Motor neuron (in vitro differentiated cells): ENCODE measurements at places on chromosomes 6 and 20. TPM values are rescaled to one million over a fixed set of nuclear protein-coding genes. Genes with fewer than 3 reads are reported as not detected.

DNA sequence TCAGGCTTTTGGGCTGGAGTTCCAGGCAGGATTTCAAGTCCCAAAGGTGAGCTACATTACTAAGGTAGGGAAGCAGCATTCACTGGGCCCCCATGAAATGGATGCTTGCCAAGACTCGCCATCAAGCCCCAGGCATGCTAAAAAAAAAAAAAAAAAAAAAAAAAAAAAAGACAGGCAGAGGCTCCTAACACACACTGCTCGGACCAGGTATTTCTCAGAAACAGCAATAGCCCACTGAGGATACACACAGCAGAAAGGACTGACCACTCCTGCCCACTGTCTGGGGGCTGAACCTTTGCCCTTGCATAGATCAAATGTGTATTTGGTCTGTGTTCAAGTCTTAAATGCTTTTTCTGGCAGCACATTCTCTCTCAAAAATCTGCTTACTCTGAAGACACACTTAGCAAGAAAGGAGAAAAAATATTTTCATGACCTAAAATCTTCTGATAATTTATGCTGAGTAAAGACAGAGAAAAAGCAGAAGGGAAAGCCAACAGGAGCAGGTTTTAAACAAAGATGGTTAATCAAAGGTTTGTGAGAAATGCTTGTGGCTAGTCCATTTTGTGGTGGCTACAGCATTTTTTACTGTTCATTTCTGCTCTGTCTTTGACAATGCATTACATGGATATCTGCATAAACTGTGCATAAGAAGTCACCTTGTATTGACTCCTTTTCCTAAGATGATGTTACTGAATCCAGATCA, 37.9 kb upstream of the BEND6 start:
- ATAC-seq, result no peak

DNA sequence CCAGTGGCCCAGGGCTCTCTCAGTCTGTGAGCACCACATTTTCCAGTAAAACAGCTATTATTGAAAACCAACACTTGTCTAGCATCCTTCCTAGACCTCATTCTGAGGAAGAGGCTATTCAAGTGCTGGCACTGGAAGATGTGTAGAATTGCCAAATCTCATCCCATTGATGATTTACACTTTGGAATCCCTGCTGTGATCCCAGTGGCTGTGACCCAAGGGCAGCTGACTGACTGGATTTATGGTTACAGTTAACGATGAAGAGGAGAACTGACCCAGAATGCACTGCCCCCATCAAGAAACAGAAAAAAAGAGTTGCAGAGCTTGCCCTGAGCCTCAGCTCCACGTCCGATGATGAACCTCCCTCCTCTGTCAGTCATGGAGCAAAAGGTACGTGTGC, 2.4 kb downstream of the CMTR1 start:
- no peak for ATAC-seq

DNA sequence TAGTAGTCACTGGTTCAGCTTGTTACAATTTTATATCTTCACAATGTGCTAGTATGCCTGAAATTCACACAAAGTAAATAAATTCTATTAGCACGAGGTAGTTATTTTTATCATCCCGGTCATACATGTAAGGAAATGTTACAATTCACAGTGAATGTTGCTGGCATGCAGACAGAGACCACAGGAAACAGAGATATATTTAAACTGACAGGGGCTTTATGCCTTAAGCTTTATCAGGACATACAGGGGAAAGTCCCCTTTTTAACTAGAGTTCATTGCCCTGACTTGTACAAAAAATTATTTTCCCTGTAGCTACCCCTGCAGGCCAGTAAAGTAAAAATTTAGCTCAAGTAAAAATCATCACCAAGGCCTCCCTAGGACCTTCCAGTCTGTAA, 712.0 kb upstream of the NRSN1 start:
- no peak for ATAC-seq

SMLR1 gene
- 0.11 and 0.31 TPM in 2 replicates for total RNA-seq

- no peak for ATAC-seq
These were observed 392.2 kb downstream of the C6orf118 start for GRCh38 chr6:164917211-164917610.

SLC35D3 gene
- not detected in 2 replicates for total RNA-seq

- ATAC-seq, result peak; percentile 62
These were observed 51.3 kb upstream of the REV3L start for GRCh38 chr6:111534231-111534751.

TFAP2D gene
- total RNA-seq, result 0.20 and 0.32 TPM in 2 replicates

DNA sequence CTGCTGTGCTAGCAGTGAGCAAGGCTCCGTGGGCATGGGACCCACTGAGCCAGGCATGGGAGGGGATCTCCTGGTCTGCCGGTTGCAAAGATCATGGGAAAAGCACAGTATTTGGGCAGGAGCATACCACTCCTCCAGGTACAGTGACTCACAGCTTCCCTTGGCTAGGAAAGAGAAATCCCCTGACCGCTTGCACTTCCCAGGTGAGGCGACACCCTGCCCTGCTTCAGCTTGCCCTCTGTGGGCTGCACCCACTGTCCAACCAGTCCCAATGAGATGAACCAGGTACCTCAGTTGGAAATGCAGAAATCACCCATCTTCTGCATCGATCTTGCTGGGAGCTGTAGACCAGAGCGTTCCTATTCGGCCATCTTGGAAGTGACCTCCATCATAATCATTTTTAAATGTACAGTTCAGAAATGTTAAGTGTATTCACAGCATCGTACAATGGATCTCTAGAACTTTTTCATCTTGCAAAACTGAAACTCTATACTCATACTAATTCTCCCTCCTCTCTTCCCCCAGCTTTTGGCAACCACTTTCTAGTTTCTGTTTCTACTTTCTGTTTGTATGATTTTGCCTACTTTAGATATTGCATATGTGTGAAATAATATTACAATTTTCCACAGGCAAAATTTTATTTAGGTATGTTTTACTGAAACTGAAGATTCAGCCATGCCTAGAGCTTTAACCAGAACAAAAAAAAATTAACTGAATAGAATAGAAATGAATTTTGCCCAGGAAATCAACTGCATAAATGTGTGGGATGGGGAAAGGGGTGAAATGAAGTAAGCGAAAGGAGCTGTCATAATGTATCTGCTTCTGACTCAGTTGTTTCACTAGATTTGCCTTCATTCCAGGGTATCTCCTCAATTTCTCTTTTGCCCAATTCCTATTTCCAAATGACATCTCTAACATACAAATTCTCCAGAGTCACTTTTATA, 100.0 kb downstream of the RWDD2A start:
- no peak for ATAC-seq

GRCh38 chr6:164216839-164217238, 802.3 kb downstream of the QKI start:
- ATAC-seq, result no peak

DNA sequence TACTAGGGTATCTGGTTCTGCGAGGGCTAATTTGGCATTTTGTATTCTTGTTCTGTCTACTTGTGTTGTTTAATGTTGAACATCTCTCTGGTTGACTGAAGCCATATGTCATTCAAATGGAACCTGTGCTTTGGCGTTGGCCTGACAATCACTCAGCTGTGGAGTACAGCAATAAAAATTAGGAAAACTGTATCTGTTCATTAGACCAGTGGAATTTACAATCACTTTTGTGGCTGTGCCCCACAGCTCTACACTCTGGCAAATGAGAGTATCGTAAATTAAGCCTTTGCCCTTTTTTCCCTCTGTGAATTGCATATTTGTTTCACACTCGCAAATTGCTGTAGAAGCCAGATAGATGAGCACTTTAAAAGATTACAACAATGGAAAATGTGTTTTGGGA, 102.0 kb downstream of the ARID1B start:
- peak; percentile 7 for ATAC-seq

GRCh38 chr6:16999491-17000436, 102.1 kb upstream of the STMND1 start:
- no peak for ATAC-seq

TINAG gene
- total RNA-seq, result not detected in 2 replicates

MED23 gene
- 29.4 and 31.9 TPM in 2 replicates for total RNA-seq

GRCh38 chr6:165660857-165661663, 2.0 kb downstream of the PDE10A start:
- no peak for ATAC-seq

LST1 gene
- total RNA-seq, result 0.21 and 0.32 TPM in 2 replicates

SIRPD gene
- 0.20 TPM in 1 of 2 replicates, not detected in the other for total RNA-seq
